NCI-H446 treated with DMSO at 0.1 percent for 48 hours (cell line): ENCODE measurements at places on chromosomes 2 and 18.

DNA sequence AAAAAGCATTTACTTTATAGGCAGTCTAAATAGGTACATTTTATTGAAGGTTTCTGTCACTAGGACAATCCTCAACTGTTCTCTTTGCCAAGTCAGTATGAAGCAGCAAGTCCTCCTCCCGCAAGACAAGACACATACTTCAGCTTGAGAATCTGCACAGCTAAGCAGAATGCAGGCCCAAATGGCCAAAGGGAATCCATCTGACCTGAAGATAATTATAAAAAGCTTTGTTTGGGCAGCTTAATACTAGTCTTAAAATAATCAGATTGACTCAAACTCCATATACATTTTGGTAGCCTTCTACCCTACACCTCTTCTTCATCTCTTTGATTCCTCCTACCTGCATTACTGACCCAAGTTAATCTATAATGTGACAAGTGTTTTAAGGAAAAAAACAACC, 1.8 kb downstream of the LANCL1 start:
- no peak for DNase-seq

GRCh38 chr2:55620123-55620779, 2.8 kb upstream of the PPP4R3B start:
- no peak for DNase-seq

DNA sequence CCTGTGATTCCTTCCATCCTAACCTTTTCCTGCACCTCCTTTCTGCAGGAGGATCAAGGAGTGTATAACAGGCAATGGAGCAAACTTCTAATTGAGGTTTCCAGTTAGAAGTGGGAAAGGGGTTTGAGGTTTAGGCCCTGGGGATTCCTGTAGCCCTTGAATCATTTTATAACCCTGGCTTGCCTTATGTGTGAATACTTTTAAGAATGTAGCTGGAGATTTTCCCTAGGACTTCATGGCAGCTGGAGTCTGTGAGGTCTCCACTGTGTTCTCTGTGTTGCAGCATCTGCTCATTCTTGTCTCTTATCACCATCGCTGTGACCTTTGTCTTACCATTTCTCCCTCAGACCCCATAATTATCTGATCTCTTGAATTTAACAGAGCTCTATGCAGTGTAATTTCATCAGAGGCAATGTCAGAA, 370.2 kb upstream of the SLC14A2 start:
- DNase-seq: no peak

- no peak for DNase-seq
These were observed 155.7 kb downstream of the DYSF start for GRCh38 chr2:71609029-71609428.

DNA sequence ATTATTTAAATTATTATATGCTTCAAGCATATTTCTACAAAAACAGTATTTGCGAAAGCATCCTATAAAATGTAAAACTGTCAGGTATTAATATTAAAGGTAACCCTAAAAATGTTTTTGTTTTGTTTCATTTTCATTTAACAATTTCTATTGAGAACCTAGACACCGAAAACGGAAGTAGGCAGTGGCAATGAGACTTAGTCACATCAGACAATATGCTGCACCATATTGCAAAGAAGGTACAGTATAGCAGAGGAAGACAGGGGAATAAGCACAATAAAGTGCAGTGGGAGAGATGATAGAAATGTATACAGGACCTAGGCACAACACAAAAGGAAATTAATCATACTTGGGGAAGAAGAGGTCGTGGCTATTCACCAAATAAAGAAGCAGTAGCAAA, 12.2 kb downstream of the SCN1A start:
- no peak for DNase-seq

GRCh38 chr2:27428978-27429541, 629 bp downstream of the NRBP1 start:
- DNase-seq: peak; percentile 16

DNA sequence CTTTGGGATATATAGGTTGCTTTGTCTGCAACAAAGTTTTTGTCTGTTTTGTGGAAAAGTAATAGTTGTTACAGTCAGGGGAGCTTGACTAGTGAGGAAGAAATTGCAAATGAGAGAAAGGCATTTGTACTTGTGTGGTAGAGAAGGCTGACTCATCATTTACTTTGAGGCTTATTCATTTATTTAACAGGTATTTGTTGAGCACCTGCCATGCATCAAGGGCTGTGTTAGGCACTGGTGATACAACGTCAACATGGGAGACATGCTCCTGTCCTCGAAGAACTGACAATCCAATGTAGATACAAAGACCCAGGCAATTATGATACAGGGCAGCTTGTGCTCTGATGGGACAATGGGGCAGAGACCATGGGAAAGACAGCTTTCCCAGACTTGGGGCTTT, 79.5 kb downstream of the UPP2 start:
- no peak for DNase-seq

DNA sequence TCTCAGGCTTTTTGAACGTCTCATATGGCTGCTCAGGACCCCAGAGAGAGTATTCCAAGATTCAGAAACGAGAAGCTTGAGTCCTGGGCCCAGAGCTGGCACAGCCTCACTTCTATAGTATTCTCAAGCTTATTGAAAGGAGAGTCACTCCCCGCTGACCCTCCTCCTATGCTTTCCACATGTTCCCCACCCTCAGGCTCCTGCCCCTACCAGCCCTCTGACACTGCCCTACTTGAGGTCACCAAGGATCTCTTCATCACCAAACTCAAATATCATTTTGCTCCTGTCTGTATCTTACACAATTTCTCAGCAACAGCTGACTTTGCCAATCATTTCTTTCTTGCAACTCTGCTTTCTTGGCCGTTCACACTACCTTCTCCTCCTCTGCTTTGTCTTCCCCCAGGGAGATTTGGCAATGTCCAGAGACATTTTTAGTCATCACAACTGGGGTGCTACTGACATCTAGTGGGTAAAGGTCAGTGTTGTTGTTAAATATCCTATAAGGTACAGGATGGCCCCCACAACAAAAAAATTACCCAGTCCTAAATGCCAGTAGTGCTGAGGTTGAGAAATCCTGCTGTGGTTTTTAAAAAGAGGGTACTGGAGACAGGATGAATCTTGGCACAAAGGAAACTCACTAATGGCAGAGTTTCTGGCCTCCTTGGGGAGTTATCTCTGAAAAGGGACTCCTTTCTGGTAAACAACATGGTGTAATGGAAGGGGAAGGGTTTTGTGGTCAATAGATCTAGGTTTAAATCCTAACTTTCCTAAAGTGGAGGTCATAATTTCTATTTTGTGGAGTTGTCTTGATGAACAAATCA, 26.9 kb upstream of the INSIG2 start:
- DNase-seq: peak; percentile 65

GRCh38 chr2:66306483-66306882, 128.4 kb upstream of the MEIS1 start:
- DNase-seq: no peak

DNA sequence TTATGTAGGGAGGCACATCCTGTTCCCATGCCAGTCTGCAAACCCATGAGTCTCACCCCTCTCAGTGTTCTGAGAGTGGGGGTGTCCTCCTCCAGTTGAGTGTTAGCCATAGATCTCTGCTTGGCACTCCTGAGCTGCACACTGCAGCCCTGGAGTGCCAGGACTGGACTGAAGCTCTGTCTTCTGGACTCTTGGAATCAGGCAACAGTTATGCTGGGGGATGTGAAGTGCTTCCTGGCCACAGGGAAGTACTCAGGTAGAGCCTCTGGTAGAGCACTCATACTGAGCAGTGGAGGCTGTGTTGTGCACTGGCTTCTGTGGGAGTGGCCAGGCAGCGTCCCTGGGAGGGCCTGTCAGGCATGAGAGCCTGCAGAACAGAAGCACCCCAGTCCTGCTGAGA, 43.0 kb downstream of the SERPINB7 start:
- no peak for DNase-seq

GRCh38 chr2:239468491-239469105, 67.8 kb upstream of the HDAC4 start:
- no peak for DNase-seq

DNA sequence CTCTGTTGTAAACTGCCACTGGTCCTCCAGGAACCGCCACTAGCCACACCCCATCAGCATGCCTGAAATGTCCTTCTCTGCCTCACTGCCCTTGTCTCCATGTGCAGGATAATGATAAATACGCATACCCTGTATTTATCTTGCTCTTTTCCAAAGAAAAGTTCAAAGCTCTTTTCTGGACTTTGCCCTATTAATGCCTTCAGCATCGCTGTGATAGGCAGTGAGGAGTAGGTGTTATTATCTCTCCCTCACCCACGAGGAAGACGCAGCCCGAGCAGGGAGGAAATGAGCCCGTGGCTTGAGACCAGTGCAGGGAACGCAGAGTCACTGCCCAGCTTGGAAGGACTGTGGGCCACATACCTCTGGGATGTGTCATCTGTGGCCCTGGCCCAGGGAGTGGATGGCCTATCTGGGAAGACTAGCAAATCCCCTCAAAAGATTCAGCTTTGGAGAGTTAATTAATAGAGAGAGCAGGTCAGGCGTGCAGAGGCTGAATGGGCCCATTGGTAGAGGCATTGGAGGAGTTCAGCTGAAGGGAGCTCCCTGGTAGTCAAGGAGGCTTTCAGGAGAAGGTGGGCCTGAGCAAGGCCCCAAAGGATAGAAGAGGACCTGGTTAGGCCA, 39.5 kb upstream of the MCFD2 start:
- no peak for DNase-seq

DNA sequence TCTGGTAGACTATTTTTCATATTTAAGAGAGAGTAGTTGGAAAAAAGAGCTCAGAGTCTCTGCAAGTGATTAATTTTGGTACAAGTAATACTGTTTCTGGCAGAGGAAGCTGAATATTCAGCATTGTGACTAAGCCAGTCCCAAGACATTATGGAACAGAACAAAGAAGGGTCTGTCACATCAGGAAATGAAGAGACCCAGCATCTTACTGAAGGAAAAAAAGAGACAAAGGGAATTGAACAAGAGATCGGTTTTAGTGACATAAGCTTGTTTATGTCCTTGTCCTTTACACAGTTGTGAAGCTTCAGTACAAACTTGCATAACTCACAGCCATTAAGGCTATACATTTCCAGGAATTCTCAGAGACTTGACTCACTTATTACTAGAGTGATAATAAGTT, 568.5 kb upstream of the SLC8A1 start:
- DNase-seq: no peak

DNA sequence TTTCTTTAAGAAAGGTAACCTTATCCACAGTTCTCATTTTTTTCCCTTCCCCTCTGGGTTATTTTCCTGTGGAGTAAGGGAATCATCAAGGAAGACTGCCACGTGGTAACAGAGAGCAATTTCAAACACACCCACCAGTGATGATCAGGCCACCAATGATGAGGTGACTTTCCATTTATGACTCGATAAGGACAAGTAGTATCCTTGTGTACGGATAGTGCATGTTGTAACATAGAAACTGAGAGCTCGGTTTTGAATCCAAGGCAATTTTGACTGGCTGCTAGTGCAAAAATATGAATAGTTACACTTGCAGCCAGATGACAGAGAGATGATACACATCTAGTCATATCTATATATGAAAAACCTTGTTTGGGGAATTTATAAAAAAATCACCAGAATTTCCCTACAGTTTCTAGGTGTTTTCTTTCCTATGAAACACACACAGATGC, 143.6 kb upstream of the TCF4 start:
- no peak for DNase-seq

DNA sequence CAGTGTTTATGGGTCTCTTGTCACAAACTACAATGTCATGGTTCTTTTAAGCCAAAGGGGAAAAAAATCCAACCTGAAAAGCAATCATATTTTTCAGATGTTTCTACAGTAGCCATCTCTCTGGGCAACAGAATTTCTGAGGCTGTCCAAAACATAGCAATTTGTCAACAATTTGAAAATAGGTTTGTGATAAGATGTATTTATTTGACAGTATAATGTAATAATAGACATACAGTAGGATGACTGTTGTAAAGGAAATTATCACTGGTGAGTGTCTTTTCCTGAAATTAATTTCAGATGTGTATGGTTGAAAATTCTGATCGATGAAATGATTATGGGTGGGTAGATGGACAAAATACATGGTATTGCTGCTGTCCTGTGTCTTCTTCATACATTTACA, 1230.1 kb upstream of the CDH2 start:
- DNase-seq: no peak

DNA sequence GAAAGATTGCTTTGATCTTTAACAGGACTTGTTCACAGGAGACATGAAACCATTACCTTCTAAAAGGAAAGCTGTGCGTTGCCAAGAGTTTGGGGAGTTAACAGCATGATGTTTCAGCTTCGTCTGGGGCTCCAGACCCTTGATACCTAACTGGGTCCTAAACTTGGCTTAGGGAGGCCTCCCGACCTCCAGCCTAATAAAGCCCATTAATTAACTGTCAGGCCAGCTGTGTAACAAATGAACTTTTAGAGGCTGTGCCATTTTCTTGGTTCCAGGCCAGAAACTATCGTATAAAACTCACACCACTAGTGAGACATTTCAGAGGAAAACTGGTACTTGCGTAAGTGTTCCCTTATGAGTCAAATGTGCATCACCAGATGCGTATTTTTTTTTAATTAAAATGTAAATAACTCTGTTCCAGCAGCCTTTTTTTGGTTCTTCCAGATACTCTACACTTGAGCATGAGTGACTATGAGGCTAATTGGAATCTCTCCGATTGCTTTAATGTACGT, 236.5 kb downstream of the BCL2 start:
- no peak for DNase-seq

GRCh38 chr2:119438726-119439284, 7.2 kb downstream of the TMEM37 start:
- DNase-seq: no peak

GRCh38 chr18:22558945-22559385, 141.2 kb upstream of the CTAGE1 start:
- DNase-seq: no peak

DNA sequence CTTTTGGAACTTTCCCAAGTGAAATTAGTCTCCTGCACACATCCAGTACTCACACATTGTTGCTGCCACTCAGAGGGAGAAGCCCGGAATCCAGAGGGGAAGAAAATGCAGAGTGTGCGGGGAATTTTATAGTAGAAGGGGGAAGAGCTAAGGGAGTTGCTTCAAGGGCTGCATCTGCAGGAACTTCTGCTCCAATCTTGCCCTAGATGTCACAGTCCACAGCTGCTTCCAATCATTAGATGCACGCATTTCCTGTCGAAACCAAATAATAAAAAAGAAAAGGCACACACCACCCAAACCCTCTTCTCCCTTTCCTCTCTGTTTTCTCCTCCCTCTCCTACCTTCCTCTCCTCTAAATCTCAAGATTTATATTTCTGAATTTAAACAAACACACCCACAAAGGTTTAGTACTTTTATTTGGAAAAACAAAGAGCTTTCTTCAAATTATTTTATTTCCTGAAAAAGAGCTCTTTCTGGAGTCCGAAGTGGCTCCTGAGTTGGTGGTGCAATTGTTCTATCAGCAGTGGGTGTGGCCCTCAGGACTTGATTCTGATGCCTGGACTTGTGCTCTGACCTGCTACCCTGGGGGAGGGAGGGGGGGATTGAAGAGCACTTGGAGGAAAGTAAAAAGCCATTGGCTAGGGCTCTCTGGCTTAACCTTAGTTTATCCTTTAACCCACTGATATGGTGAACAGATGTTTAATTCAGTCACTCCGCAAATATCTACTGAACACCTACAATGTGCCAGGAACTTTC, 72.0 kb downstream of the KCNE4 start:
- DNase-seq: no peak

- no peak for DNase-seq
These were observed 99.1 kb downstream of the LRRTM1 start for GRCh38 chr2:80205498-80205897.

GRCh38 chr2:174939046-174939445, 66.1 kb downstream of the CHN1 start:
- DNase-seq: no peak
